Muscle of arm (tissue), 14 donors: ENCODE measurements at places on chromosomes 3 and 15.
A peak's percentile ranks its signal among the peaks of the same experiment; 100 is the strongest.

GRCh38 chr15:90550919-90551318 is 21.2 kb downstream of the CRTC3 start:
- DNase-seq: no peak

DNA sequence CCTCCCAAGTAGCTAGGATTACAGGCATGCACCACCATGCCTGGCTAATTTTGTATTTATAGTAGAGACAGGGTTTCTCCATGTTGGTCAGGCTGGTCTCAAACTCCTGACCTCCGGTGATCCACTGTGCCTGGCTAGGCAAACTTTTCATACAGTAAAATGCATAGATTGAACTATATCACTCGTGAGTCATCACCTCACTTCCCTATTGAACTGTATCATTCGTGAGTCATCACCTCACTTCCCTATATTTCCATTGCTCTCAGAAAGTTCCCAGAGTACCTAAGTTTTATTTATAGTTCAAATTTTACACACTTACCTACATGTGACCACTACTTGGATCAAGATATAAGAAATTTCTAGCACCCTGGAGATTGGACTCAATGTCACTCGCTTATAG is 73.6 kb upstream of the ACAD9 start:
- DNase-seq: no peak

GRCh38 chr3:128001576-128001975 is 50.7 kb upstream of the SEC61A1 start:
- no peak for DNase-seq

- DNase-seq: peak; percentile 60
These were observed 17.8 kb downstream of the LRIG1 start for GRCh38 chr3:66483006-66483405.

GRCh38 chr3:42739401-42740158 is 33.5 kb downstream of the CCDC13 start:
- no peak for DNase-seq

DNA sequence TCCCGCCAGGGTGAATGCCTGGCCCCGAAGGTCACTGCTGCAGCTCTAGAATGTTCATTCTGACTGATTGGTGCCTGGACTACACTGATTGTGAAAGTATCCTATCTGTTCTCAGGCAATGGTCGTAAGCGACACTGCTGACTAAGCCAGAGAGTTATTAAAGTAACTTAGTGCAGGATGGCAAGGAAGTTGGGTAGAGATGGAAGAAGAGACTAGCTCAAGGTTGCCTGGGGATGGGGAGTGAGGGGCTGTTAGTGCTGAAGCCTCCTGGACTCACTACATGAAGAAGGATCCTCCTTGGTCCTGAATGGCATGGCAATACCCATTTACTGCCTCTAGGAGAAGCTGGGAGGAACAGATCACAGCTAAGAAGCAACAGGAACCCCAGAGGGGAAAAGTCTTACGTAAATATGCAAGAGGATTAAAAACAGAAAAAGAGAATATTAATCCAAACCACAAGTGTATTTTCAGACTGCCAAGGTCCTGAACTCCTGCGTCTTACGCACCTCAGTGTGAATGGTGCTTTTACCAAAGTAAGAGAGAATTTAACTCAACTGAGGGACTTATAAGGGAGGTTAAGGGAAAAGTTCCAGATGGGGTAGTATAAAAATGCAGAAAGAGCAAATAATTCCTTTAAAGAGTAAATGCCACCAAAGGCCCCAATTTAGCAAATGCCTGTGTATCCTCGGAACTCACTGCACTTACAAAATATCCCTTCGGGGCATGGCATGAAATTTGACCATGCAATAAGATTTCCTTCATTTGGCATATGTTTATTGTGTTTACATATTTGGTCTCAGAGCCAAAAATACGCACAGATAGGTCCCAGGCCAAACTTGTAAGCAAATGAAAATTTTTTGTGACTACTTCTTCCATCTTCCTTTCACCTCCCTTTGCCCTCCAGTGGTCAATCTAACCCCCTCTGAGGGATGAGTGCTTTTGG is 64.0 kb upstream of the DGKG start:
- DNase-seq: no peak

- DNase-seq: no peak
These were observed 172.7 kb upstream of the LMCD1 start for GRCh38 chr3:8328967-8329366.

DNA sequence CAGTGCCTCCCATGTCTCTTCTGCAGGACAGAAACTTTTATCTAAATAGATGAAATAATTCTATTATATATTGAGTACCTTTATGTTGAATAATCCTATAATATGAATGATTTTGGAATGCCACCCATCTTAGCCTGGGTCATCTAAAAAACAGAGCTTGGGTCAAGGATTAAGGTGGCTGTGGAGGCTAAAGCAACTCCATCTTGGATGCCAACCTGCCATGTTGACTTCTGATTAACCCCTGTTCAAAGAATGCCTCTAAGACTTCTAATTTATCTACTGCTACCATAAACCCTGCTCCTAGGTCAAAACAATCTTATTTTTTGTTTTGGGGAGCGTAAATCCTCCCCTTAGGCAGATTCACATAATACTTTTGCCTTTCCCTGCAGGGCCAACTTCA is 31.5 kb upstream of the C15orf39 start:
- no peak for DNase-seq

- DNase-seq: no peak
These were observed 129.4 kb upstream of the ADPGK start for GRCh38 chr15:72912996-72913395.

DNA sequence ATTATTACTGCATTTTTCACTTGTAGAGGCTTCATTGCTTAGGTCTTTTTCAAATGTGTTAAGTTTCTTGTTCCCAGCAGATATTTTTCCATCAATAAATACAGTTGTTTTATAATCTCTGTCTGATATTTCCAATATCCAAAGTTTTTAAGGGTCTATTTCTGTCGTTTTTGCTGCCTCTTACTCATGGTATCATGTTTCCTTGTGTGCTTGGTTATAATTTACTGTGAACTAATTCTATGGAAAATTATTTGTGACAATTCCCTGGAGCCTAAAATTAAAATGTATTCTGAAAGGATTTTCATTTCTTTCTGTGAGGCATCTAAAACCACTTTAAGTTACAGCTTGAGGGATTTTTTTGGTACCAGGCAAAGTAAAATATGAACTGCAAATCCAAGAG is 17.5 kb downstream of the TBC1D5 start:
- DNase-seq: no peak

- DNase-seq: no peak
These were observed 56.3 kb downstream of the PDZRN3 start for GRCh38 chr3:73568371-73568862.

DNA sequence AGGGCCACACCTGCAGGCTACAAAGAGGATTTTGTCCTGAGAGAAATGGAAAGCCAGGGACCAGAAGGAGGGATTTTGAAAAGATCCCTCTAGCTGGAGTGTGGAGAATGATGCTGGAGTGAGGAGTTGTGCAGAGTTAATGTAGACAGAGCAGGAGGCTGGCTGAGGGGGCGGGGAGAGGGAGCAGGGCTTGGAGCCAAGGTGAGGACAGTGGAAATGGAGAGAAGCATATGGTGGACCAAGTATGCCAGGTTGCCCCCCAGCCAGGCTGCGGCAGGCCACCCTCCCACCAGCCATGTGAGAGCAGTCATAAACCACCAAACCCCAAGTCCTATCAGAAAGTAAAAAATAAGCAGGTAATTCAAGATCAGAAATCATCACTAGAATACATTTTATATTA is 14.7 kb downstream of the RARRES1 start:
- no peak for DNase-seq

GRCh38 chr3:66372681-66373350 is 128.0 kb downstream of the LRIG1 start:
- no peak for DNase-seq

DNA sequence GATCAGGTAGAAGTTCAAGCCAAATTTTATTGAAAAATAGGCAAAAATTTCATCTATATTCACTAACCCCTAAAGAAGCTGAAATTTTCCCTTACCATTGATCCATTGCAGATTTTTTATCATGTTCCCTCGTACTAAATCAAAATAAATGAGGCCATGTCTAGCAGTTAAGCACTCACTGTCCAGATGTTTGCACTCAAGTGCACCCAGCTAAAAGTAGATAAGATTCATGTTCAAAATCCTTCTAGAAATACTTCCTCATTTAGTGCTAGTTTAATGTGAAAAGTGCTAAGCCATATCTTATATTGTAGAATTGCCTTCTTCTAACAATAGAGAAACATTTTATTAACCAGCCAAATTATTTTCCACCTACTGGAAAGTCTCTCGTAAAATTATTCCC is 164.7 kb upstream of the UBE2E2 start:
- no peak for DNase-seq

GRCh38 chr3:138498991-138499390 is 64.6 kb downstream of the ESYT3 start:
- DNase-seq: no peak

DNA sequence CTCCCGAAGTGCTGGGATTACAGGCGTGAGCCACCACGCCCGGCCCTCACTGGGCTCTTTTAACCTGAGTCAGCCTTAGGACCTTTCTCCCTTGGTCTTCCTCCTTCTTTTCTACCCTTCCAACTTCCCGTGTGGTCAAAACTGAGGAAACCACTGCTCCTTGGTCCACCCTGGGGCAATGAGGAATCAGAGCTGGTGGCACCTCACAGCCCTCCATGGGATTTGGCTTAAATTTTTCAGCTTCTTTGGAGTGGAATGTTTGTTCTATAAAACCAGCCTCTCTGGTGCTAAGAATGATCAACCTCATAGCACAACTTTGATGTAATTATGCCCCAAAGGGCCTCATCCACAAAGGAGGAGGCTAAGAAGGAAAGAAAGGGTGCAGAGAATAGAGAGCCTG is 76.6 kb upstream of the CFAP20DC start:
- DNase-seq: no peak

DNA sequence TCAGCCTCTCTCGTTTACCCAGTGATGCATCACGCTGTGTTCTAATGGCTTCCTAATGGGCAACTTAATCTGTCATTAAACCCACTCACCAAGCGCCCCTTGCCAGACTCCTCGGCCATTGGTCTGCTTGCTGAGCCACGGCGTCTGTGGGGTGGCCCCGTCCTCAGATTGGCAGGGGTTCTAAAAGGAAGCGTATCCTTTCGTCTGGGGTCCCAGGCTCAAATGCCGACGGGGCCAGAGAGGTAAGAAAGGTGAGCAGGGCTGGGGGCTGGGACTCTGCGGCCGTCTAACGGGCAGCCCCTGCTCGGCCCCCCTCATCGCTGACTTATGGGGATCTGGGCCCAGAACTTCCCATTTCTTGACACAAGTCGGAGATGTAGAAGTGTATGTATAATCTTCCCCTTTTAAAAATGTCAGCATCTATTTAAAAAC is 315.1 kb upstream of the PROK2 start:
- DNase-seq: no peak

- DNase-seq: peak; percentile 36
These were observed 144.6 kb downstream of the ALDH1A2 start for GRCh38 chr15:57920911-57921310.

DNA sequence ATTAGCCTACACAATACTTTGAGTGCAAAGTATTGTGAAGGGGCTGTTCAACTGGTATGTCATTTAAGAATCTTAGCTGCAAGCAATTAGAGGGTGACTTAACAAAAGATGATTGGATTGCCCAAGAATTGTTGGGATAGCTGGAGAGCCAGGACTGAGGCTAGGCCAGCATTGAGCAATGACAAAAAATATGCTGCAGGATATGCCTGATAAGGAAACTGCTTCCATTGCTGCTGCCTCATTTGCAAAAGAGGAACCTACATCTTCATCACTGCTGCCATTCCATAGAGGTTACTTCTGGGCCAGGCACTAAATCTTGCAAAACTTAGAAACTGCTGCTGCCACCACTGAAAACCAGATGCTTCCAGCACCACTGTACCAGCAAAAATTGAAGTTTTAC is 108.0 kb upstream of the TBC1D5 start:
- no peak for DNase-seq

- no peak for DNase-seq
These were observed 25.4 kb upstream of the MBNL1 start for GRCh38 chr3:152243301-152243711.

DNA sequence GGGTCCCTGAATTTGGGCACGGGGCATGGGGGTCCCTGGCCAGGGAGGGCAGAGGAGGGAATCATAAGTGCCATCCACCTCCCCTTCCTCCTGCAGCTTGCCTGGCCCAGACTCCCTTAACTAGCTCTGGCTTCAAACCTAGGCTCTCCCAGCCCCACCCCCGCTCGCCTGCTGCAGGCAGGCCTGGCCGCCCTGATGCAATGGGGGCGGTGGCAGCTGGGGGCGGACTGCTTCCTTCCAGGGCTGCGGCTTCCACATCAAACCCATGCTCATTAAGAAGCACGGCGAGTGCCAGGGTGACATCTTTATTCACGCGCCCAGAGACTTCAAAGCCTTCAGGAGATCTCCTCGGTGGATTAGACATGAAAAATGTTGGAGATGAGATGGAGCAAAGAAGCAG is 123.1 kb downstream of the TPRA1 start:
- DNase-seq: no peak

DNA sequence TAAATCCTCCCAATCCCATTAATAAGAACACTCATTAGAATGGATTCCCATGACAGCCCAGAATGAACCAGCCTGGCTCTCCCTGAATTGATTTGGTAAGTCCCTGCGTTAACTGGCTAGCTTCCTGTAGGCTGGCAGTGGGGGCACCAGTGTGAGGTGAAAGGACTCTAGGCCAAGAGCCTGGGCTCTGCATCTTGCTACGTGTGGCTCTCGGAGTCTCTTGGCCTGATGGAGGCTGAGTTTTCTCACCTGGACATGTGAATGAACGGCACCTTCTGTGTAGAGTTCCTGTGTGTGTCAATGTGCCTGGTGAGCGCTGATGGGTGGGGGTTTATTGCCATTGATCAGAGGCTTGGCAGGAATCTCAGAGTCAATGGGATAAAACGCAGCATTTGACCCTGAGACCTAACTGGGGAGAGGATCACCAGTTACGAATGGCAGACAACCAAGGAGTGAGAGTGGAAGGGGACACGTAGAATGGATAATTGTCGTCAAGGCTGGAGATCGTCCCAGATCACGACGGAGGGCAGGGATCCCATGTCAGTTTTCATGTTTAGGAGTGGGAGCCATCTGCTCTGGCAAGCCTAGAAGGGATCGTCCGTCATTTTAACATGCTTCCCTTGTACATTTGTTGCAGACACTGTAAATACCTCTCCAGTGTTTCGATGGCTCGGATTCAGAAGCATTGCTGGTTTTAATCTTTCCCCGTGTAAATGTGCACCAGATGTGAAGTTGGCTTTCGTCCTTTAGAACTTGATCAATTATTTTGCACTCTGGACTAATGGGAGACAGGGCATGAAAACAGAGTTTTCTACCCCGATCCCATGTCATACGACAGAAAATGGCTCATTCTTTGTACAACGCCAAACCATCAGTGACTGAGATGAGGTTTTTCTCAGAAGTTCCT is 9.0 kb upstream of the KLF13 start:
- DNase-seq: no peak

GRCh38 chr3:193943851-193944517 is 192.0 kb upstream of the HES1 start:
- DNase-seq: no peak
